ENCODE measurements at places on chromosomes 1 and 21. TPM values are rescaled to one million over a fixed set of nuclear protein-coding genes. Genes with fewer than 3 reads are reported as not detected.

DNA sequence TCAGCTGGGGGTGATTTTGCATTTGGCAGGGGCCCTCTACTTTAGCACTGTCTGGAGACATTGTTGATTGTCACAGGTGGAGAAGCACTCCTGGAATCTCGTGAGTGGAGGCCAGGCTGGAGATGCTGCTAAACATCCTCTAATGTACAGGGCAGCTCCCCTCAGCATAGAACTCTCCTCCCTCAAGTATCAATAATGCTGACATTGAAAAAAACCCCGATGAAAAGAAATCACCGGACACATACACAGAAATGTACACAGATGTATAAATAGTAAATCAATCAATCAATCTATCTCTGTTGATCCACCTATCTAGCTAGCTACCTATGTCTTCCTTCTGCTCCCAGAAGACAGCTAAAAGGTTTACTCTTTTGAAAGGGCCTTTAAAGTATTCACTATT is 89.4 kb upstream of the KCNJ15 start:
- no peak for DNase-seq

DNA sequence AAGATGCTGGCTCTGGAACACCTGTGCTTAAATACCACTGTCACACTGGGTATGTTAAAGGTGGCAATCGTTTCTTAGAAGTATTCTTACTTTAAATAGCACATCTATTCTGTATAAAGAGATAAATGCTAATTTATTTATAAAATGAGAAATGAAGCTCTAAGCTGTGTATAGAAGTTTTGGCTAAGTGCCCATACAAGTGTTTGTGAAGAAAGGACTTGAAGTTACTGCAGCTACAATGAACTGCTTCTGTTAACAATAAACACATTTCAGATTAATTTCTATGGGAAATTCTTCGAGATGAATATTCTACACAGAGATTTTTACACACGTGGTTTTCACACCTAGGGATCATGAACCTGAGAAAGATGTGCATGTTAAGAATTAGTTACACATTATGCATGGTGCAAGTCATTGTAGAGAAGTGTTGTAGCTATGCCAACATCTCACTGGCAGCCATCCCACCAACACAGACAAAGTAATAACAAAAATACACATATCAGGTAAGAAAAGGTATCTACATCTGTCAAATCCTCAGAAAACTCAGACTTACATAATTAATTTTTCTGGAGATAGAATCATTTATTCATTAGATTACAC is 16.2 kb downstream of the COL24A1 start:
- DNase-seq, result no peak

GRCh38 chr1:31744165-31744888 is 19.8 kb downstream of the ADGRB2 start:
- no peak for DNase-seq

DNA sequence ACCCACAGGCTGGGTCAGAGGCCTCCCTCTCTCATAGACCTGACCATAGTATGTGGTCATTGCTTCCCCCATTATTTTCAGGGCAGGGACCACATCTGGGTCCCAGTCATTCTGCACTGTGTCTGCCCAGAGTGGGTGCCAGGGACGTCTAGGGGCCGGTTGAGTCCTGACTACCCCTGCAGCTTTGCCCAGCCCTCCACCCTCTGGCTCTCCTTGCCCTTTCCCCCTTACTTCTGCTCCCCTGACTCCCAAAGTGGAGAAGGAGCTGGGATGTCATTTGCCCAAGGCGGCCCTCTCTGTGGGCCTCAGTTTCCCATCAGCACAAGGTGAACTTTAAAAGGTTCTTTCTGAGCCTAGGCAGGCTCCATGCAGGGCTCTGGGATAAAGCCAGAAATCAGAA is 4.3 kb upstream of the TTC22 start:
- peak; percentile 19 for DNase-seq

DNA sequence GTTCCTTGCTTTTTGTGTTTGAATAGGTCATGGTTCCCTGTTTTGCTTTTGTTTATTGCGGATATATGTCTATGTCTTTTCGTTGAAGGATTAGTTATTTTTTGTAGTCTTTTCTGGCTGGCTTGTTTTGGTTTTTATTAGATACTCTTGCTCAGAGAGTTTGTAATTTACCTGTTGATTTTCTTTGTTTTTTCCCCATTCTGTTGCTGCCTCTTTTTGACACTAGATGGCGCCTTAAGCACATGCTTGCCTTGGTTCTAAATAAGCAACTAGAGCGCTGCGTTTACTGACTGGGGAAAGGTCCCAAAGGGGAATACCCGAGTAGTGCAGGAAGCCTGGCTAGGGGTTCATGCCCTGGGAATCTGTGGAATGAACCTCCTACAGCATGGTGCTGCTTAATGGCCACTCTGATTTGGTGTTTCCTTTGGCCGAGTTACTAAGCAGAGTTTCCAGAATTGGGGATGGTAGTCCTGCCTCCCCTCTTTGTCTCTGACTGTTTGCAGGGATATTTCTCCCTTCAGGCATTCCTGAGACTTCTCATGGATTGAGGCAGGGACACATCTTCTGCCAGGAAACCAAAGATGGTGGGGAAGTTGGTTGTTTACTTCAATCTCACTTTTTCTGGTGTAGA is 143.2 kb downstream of the PTPRU start:
- peak; percentile 81 for DNase-seq

DNA sequence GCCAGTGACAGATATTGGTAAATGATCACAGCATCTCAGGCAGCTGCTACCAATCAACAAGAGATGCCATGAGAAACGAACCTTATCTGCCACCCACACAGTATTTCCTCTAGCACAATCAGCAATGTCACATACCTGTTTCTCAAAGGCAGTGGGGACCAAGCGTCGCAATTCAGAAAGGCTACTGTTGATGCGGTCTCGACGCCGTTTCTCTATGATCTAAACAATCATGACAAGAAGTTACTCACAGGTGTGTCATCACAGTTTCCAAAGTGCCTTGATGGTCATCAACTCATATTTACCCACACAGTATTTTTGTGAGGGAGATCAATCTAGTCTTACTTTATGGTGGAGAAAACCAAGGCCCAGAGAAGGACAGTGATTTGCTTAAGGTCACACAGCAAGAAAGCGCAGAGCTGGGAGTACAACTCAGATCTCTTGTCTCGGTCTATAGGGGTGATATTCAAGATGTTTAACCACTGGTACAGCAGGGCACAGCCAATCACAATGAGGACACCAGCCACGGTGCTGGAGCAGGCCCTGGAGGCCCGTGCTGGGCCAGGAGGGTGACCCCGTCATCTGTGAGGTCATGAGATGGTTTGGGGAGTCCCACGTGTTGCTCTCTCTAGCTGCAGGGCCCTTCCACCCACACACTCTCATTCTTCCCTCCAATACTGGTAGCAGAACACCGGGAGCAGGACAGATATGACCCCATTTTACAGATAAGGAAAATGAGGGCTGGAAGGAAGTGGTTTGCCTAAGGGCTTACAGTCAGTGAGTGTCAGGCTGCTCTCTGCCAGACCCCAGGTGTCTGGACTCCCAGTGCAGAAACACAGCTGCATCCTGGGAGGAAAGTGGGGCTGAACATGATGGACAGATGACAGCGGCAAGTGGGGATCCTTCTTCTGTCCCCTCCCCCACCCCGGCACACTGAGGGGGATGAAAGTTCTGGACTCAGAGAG is 7.8 kb downstream of the HEYL start:
- DNase-seq, result no peak

The UMODL1 gene
- 2.1 TPM for total RNA-seq

The PSMB2 gene
- total RNA-seq, result 40.7 TPM

The MAP7D1 gene
- total RNA-seq, result 63.9 TPM

The UTP11 gene
- 40.9 TPM for total RNA-seq

Data from endodermal cell (in vitro differentiated cells).